NCI-H187 (cell line): ENCODE measurements at places on chromosomes 11 and 22.

- no peak for DNase-seq
These were observed 1.3 kb downstream of the SCARF2 start for GRCh38 chr22:20436307-20436767.

DNA sequence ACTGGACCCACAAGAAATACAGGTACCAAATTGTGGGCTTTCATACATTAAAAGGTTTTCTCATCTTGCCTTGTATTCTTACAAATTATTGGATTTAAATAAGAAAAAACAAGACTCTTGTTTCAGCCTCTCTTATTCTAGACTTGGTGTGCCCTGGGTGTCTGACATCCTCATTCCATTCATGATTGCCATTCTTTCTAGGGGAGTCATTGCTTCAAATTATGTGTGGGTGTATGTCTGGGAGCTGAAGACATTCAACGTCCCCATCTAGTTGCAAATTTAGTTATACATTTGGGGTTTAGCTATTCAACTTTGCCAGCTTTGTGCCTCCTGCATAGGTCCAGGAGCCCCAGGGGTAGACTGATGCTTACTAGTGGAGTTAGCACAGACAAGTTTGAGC is 18.1 kb downstream of the MAML2 start:
- DNase-seq, result no peak

DNA sequence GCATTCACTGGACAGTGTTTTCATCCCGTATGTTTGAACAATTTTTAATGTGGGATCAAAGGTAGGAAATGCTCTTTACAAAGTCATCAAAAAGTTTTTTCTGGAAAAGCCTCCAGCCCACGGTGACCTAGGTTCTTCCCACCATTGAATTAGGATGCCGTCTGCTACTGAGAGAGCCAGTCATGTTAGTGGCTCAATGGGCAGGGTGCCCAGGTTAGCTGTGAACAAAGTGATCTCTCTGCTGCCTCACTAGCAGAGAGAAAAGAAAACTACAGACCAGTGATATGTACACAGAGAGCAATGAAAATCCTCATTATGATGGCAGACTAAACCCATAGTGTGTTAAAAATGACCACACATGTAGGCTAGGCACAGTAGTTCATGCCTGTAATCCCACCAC is 32.4 kb downstream of the KCNQ1 start:
- no peak for DNase-seq

- DNase-seq, result no peak
These were observed 219.7 kb downstream of the BARX2 start for GRCh38 chr11:129595038-129595962.

GRCh38 chr11:15379483-15379882 is 264.8 kb downstream of the INSC start:
- no peak for DNase-seq

DNA sequence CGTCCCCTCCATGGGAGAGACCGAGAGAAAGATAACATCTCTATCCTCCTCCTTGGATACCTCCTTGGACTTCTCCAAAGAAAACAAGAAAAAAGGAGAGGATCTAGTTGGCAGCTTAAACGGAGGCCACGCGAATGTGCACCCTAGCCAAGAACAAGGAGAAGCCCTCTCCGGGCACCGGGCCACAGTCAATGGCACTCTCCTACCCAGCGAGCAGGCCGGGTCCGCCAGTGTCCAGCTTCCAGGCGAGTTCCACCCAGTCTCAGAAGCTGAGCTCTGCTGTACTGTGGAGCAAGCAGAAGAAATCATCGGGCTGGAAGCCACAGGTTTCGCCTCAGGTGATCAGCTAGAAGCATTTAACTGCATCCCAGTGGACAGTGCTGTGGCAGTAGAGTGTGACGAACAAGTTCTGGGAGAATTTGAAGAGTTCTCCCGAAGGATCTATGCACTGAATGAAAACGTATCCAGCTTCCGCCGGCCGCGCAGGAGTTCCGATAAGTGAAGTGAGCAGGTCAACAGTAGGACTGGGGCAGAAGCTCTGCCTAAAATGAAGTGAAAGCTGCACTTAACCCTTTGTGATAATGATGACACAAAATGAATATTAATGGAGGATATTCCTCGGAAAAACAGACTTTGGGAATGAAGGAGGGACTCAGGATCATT is 65.3 kb downstream of the WNT11 start:
- DNase-seq, result no peak

- DNase-seq, result peak; percentile 46
These were observed 13.5 kb upstream of the SORL1-AS1 start for GRCh38 chr11:121466063-121466794.

GRCh38 chr22:29816539-29816938 is 21.5 kb downstream of the ASCC2 start:
- no peak for DNase-seq

DNA sequence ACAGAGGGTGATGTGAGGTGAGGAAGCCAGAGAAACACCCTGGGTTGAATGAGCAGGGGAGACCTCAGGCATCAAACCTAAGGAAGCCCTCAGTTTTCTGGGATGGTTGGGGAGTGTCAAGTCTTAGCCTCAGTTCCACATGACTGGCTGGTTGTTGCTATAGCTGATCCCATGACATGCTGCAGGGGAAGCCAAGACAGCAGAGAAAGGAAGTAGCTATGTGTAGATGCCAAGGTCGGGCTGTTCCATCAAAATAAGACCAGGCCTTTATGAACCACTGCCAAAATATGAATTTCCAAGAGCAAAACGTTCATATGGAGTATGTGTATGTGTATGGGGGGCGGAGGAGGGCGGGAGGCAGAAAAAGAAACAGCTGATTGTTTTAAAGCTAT is 11.6 kb downstream of the CD59 start:
- no peak for DNase-seq

DNA sequence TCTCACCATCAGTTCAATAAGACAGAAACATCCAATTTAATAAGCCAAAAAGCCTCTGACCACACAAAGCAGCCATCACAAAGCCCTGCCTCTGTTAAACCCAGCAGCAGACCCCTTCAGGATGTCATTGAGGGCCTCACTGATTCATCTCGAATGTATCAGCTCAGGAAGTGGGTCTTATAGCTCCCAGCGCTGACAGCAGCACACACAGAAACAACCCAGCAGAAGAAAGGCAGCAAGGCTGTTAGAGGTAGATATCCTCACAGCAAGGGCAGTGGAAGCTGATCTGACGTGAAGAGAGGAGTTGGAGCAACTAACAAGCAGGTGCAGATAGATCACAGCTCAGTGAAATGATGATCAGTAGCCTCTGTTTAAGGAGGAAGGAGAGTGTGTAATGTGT is 86.2 kb upstream of the NCAM1 start:
- DNase-seq, result no peak

DNA sequence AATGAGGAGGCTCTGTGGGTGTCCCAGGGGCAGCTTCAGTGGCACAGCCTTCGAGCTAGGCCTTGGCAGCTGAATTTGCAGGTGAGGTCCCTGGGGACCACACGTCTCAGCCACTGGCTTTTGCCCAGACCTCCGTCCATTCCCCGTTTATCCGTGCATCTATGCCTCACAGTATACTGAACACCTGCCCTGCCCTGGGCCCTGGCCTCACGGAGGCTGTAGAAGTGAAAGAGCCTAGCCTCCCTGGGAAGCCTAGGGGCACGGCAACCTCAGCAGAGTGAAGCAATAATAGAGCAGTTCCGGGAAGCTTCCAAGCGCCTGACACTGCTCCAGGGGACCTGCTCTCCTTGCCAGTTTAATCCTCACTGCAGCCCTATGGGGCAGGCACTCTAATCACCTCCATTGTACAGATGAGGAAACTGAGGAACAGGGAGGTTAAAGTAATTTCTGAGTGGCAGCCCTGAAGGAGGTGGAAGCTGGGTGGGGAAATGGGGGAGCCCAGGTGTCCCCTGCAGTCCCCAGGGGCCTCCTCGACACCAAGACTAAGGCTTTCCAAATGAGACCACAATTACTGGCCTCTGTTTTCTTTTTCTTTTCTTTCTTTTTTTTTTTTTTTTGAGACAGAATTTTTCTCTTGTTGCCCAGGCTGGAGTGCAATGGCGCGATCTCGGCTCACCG is 2.7 kb upstream of the NFAM1 start:
- DNase-seq, result no peak

GRCh38 chr11:19187833-19188258 is 13.9 kb downstream of the CSRP3 start:
- DNase-seq, result no peak

- no peak for DNase-seq
These were observed 34.7 kb downstream of the ALX4 start for GRCh38 chr11:44275241-44275640.

DNA sequence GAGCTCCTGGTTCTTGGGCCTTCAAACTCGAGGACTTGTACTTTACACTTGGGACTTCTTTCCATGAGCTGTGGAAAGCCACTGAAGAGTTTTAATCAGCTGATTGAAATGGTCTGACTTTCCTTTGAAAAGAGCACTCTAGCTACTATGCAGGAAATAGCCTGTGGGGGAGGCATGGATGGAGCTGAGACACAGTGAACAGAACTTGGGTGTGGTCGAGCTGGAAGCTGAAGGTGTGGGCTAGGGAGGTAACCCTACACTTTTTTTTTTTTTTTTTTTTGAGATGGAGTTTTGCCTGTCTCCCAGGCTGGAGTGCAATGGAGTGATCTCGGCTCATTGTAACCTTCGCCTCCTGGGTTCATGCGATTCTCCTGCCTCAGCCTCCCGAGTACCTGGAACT is 17.5 kb upstream of the CAPRIN1 start:
- DNase-seq, result no peak

GRCh38 chr11:113118104-113118503 is 156.9 kb downstream of the NCAM1 start:
- no peak for DNase-seq

- no peak for DNase-seq
These were observed 217.8 kb upstream of the TBCEL start for GRCh38 chr11:120805960-120806555.

- DNase-seq, result peak; percentile 66
These were observed 33.5 kb upstream of the TXNRD2 start for GRCh38 chr22:19974935-19975706.

DNA sequence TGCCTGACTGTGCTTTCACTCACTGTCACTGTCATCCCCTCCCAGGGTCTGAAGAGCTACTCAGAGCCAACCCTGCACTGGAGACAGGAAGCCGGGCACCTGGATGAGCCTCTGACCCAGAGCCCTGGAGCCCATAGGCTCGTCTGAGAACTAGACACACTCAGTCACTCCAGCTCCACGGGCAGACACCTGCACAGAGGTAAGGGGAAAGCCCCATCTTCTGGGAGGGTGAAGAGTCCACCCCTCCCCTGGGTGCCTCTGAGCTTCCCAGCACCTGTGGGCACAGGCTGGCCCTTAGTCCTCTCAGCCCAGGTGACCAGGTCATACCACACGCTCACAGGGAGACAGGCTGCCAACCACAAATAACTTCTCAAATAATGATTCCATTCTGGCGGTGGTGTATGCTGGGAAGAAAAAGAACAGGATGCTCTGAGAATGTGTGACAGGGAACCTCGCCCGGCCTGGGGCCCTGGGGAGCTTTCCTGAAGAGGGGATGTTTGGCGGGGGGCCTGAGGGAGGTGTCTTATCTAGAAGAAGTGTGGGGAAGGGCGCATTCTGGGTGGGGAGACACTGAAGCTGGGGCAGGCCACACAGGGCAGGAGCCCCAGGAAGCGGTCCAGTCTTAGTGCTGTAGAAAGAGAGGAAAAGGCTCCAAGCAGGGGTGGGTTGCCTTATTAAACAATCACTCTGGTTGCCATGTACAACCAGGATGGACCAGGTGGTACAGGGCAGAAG is 5.3 kb downstream of the CCDC157 start:
- DNase-seq, result no peak

- no peak for DNase-seq
These were observed 1352.8 kb downstream of the BRD1 start for GRCh38 chr22:48474881-48475280.

DNA sequence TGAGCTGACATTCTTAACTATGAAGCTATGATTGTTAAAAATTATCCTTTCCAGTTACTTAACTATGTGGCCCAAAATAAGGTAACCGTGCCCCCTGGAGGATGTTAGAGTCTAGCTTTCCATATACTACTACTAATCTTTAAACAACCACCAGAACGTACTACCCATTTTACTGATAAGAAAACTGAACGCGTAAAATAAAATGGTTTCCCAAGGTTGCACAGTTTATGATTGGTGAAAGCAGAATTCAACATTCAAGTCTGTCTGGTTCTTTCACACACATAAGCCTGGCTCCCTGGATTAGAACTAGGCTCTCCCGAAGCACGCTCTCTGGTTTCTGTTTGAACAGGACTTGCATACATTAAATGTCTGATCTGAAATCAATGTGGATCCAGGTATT is 437.8 kb upstream of the CCDC90B start:
- DNase-seq, result no peak

- DNase-seq, result no peak
These were observed 19.3 kb upstream of the NUCB2 start for GRCh38 chr11:17257196-17257595.

GRCh38 chr11:72535194-72535547 is 100.8 kb upstream of the CLPB start:
- DNase-seq, result no peak

DNA sequence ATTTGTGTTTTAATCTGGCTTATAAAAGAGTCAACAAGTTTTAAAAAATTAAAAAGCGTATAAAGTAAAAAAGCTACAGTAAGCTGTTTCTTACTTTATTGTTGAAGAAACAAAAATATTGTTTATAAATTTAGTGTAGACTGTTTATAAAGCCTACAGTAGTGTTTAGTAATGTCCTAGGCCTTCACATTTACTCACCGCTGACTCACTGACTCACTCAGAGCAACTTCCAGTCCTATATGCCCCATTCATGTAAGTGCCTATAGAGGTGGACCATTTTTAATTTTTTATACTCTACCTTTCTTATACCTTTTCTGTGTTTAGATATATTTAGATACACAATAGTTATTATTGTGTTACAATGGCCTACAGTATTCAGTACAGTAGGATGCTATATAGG is 12.2 kb downstream of the MPPED2 start:
- DNase-seq, result no peak

DNA sequence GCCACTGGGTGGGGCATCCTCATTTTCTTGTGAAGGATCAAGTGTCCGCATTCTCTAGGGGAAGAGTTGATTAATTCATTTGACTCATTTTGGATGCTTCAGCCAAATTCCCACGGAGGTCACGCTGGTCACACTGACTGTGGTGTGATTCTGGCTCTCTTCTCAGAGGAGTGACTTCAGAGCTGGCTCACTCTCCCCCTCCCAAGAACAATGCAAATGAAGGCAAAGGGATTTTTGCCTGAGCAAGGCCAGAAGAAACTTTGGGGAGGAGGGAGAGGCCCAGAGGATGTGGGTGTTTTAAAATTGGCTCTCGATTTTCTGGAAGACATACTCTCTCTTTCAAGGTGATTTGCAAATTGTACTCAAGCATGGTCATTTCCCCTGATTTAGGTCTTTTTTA is 51.1 kb upstream of the LMO2 start:
- no peak for DNase-seq

DNA sequence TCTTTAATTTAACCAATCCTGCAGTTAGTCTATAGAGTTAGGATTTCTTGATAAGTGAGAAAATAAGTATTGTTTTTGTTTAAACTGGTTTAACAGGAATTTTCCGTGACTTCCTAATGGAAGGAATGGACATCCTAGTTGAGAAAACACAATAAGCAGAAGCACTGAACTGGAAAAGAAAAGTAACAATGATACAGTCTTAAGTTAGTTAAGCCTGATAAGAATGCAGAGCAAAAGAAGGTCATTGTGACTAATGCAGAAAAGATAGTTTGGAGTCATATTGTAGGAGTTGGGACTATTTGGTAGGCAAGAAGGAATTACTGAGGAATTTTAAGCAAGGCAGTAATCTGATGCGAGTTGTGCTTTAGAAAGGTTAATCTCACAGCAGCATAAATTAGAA is 11.7 kb downstream of the RNF141 start:
- no peak for DNase-seq

GRCh38 chr11:45382133-45382878 is 96.2 kb upstream of the SYT13 start:
- DNase-seq, result no peak
